Astrocyte of the spinal cord (primary cell): ENCODE measurements at places on chromosomes 4 and X.

GRCh38 chrX:41257801-41258200 is 76.2 kb upstream of the DDX3X start:
- DNase-seq, result no peak

- no peak for DNase-seq
These were observed 14.6 kb upstream of the HNRNPD start for GRCh38 chr4:82388405-82388804.

DNA sequence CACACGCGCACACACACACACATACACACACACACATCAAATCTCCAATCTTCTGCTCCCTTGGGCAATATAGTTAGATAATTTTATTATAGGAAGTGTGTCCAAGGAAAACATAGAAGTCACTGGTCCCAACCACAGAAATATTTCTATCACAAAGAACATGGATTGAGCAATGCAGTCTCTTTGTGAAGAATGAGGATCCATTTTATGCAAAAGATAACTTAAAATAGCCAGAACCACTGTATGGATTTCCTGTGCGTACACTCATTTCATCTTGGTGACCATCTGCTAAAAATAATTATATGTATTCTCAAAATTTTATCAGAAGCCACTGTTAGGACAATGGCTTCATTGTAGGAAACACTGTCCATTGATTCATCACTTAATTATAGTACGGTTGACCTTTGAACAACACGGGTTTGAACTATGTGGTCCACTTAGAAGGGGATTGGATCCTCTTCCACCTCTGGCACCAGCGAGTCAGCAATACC is 169.6 kb upstream of the MXRA5 start:
- DNase-seq, result peak; percentile 52

DNA sequence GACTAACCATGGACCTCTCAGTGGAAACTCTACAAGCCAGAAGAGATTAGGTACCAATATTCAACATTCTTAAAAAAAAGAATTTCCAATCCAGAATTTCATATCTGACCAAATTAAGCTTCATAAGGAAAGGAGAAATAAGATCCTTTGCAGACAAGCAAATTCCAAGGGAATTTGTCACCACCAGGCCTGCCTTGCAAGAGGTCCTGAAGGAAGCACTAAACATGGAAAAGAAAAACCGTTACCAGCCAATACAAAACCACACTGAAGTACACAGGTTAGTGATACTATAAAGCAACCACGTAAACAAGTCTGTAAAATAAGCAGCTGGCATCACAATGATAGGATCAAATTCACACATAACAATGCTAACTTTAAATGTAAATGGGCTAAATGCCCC is 156.6 kb downstream of the FAM13A start:
- peak; percentile 63 for DNase-seq

DNA sequence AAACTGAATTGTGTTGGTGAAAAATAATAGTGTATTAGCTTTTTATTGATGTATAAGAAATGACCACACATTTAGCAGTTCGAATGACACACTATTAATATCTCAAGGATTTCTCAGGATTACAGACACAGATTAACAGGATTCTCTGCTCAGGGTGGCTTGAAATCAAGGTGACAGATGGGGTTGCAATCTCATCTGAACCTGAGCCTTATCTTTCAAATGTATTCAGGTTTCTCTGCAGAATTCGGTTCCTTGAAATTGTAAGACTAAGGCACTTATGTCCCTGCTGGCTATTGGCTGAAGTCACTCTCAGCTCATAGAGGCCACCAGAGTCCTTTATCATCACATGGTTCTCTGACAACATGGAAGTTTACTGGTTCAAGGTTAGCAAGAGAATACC is 1780.1 kb downstream of the ARAP2 start:
- DNase-seq, result no peak

- no peak for DNase-seq
These were observed 34.5 kb upstream of the ALG13 start for GRCh38 chrX:111646515-111646914.

DNA sequence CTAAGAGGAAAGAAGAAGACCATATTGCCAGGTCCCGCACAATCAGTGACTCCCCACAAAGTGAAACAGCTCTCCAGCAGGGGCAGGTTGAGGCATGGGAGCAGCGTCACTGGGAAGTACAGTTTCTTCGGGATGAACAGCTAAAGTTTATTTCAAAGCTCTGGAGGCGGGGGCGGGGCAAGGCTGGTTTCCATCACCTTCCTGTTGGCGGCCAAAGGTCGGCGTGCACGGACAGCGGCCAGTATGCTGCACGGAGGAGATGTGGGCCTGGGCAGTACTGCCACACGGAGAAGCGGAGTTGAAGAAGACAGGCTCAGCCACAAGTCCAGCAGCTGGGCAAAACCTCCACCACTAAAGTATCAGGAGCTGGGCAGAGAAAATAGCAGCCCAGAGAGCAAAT is 951 bp upstream of the ZNF518B start:
- no peak for DNase-seq

DNA sequence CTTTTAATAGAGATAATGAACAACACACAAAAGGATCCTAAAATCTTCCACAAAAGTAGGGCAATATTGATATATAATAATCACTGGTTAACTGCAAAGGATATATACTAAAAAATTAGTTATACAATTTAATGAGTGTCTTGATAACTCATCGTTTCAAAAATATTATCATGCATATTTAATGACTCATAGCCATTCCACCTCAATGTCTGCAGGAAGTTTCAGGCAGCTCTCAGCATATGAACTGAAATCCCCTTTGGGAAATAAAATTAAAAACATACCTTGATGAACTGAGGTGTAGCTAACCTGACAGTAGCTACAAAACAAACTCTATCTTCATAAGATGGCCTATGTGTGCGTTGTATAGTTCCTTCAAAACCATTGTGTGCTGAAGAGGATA is 62.9 kb downstream of the TMEM165 start:
- DNase-seq, result peak; percentile 17

DNA sequence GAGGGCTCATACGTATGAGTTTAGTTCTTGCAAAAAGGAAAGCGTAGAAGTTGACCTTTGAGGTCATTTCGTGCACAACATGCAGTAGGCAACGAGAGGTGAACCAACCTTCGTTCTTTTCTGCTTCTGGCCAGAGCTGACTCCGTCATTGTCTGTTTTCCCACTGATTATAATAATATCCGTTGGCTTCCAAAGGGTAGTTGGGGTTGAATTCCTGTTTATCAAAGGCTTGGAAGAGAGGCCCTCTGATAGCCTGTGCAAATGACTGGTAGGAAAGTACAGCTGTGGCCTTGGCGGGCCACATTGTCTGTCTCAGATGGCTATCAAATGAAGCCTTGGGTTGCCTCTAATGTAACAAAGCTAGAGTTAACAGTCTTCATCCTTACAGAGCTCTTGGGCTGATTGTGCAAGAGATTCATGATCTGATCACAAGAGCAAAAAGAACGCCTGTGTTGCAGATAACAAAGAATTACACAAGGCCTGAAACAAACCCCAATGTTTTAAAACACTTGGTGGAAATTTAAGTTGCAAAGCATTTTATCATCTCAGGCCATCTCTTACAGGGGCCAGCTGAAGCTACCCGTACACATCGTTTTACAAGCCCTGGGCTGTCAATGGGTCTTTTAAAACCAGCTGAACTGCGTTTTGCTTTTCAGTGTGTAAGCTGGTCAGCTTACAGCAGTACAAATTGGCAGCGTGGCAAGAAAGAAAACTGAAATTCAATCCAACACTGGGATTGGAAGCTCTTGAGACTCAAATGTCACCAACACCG is 46.1 kb upstream of the FAM9C start:
- no peak for DNase-seq

GRCh38 chr4:85967872-85968271 is 392.0 kb downstream of the MAPK10 start:
- no peak for DNase-seq

DNA sequence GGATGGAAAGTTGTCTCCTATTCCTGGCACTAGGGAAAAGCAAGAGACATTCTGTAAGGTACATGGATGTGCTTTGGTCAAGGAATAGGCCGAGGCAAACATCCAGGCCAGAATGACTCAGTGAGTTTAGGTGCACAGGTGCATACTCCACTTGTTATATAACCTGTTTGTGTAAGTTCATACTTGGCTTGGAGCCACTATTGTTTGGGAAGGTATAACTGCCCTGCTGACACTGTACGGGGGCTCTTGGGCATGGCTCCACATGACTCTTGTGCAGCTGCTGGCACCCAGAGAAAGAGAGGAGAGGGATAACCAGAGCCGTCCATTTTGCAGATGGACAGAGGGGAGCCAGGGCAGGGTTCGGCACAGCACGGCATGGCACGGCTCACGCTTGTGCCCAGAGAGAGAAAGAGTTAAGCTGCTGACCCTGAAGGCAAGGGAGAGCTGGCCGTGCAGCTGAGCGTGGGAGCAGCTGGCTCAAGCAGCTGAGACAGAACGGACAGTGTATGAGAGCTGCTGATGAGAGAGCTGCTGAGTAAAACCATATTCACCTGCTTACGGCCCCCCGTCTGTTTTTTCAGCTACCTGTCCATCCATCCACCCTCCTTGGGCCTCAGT is 98.0 kb downstream of the SLC2A9 start:
- DNase-seq, result no peak

GRCh38 chr4:127604949-127605709 is 27.6 kb upstream of the INTU start:
- peak; percentile 55 for DNase-seq

DNA sequence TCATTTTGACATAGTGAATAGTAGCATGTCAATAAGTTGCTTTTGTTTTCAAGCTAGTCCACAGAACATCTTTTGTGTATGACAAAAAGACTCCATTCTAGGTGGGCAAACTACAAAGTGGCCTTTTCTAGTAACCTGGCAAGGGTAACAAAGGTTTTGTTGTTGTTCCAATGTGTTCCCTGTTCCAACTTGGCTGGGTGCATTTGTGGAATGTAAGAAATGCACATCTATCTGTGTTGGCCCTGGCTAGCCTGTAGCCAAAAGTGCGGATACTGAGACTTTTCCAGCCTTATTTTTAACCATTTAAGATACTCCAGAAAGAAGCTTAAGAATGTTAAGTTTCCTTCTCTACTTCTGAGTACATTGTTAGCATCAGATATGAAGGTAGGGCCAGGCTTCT is 118.7 kb upstream of the CHRDL1 start:
- peak; percentile 2 for DNase-seq

GRCh38 chr4:3766785-3767569 is 792 bp downstream of the ADRA2C start:
- DNase-seq, result peak; percentile 3

DNA sequence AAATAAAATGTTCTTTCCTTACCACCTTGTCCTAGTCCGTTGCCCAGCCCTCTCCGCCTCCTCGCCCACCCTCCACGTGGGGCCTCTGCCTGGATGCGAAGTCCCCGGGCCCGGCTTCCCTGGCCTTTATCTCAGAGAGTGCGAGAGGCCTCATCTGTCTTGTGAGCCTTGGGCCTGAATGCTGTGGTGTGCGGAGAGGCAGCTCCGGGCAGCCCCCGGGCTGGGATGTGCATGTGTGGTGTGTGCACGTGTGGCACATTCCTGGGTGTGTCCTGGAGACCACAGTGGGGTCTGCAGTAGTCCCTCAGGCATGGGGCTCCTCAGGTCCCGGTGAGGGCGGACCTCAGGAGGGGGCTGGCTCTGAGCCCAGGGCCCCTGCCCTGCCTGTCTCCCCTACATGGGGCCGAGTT is 31.4 kb downstream of the DOK7 start:
- DNase-seq, result no peak

- DNase-seq, result no peak
These were observed 136.1 kb upstream of the MAP9 start for GRCh38 chr4:155512817-155513216.

GRCh38 chrX:40247848-40248622 is 150.3 kb upstream of the BCOR start:
- DNase-seq, result no peak

GRCh38 chr4:18050448-18050847 is 28.9 kb upstream of the LCORL start:
- DNase-seq, result no peak

DNA sequence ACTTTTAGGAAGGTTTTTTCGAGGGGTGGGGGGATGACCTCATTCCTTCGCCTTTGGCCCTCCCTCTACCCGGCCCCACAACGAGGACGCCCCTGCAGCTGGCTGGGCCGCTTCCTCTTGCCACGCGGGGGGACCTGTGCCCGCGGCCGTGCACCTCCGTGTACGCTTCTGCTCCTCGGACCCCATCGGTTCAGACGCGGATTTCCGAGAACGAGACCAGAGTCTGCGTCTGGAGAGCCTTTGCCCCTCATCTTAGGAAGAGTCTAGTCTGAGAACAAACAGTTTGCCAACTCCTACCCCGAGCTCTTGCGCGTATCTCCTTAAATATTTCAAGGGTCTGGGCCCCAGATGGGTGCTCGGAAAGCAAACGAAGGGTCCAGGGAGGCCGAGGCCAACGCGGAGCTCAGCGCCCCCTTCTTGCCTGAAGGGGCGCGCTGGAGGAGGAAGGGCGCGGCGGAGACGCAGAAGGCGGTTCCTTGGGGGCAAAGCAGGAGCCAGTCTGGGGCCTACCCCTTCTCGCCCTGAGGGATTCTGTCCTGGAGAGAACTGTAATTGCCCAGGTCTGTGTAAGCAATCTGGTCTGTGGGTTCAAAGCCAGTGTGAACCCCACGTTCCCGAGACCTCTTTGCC is 3.9 kb upstream of the SFRP2 start:
- DNase-seq, result no peak

GRCh38 chrX:99353412-99353811 is 1056.7 kb downstream of the PCDH19 start:
- no peak for DNase-seq

GRCh38 chrX:140346729-140347128 is 158.1 kb downstream of the SOX3 start:
- no peak for DNase-seq

DNA sequence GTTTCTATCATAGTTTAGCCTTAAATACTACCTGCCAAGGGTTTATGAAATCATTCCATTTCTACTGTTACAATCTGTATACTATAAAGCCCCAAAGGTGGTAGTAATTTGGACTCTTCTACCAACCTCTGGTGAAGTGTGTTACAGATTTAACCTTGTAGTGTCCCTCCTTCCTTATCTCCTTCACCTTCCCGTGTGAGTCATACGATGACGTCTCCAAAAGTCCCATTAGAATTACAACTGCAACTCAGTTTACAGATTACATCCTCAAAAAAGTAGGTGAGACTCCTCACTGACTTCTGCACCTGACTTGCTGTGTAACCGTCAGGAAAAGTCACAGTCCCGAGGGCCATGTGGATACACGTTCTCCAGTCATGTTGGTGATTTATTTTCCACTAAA is 219.0 kb downstream of the DCTD start:
- no peak for DNase-seq

- no peak for DNase-seq
These were observed 79.8 kb downstream of the NAT8L start for GRCh38 chr4:2138846-2139500.
